ENCODE measurements at places on chromosomes 5 and 9.

- no peak for DNase-seq
Measured at GRCh38 chr9:123111427-123112014, 78.1 kb downstream of the GPR21 start.

DNA sequence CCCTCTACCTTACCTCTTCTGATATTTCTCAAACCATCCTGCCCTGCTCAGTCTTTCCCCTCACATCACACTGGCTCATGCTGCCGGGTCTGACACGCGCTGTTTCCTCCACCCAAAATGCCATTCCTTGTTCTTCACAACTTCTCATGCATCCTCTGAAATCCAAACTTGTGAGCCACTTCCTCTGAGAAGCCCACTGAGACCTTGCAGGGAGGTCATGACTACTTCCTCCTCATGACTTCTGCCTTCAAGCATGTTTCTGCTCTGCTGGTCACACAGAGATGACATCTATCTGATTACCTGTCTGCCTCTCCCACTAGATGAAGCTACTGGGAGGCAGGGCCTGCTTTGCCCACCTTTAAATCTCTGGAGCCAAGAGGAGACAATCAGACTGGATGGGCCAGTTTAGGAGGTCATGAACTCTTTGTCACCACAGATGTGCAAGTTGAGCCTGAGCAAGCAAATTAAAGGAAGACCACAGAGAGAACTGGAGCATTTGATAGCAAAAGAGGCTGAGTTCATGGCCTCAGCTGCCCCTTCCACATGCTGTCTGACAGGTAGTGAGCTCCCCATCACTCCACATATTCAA is 119.8 kb upstream of the TBC1D2 start:
- DNase-seq: peak; percentile 60

DNA sequence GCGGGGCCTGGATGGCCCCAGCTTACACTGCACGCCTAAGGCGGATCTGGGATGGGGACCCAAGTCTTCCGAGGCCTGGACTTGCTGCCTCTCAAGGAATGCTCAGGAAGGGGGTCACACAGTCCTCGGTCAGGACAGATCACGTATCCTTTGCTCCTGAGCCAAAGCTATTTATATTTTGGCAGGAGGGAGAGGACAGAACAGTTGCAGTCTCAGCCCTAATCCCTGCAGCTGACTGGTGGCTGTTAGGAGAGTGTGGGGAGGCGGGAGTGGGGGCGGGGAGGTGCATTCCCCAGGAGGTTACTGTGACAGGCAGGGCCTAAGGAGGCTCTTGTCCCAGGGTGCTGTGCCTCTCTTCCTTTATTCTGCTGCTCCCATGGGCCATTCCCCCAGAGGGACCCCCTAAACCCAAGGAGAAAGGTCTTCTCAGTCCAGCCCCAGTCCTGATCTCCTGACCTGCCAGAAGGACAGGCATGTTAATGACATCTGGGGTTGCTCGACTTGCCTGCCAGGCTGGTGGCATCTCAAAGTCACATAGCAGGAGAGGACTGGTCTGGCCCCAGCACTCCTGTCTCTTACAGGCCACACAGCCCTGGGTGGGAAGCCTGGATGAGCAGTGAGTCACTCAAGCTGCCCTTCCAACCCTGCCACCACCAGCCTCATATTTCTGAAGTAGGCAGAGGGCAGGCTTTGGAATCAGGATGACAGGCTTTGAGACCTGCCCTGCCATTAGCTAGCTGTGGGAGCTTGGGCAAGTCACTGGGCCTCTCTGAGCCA is 51.9 kb downstream of the COL27A1 start:
- DNase-seq: no peak

DNA sequence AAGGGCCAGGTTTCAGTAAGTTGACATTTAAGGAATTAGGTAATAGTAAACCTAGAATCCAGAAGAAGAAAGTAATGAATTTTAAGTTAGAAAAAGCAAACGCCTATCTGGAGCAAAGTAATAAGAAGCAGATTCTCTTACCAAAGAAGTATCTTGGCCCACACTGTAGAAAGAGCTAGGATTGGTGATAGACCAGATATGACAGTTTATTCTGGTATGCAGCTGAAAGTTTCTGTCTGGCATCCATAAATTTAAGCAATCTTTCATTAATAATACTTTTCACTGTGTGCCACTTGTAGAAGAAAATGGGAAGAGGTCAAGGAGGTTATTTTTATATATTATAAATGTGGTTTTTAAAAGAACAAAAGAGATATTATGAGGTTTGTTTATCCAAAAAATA is 3.0 kb downstream of the RECK start:
- DNase-seq: no peak

GRCh38 chr5:93601802-93602155 is 18.8 kb downstream of the NR2F1 start:
- no peak for DNase-seq

DNA sequence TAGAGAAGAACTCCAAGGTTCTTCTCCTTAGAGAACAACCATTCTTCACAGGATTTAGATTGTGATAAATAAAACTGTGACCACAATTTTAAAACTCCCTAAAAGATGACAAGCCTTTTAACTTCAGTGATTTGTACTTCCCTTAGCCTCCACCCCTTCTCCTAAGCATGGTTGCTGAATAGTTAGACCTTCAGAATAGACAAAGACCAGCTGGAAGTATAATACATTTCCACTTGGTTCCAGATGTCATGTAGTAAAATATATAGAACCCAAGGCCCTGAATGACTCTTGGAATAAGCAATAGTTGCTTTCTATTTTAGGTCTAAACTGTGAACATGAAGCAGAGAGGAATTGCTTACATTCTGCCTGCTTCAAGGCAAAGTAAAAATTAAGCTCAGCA is 208.7 kb downstream of the ARRDC3 start:
- DNase-seq: no peak

DNA sequence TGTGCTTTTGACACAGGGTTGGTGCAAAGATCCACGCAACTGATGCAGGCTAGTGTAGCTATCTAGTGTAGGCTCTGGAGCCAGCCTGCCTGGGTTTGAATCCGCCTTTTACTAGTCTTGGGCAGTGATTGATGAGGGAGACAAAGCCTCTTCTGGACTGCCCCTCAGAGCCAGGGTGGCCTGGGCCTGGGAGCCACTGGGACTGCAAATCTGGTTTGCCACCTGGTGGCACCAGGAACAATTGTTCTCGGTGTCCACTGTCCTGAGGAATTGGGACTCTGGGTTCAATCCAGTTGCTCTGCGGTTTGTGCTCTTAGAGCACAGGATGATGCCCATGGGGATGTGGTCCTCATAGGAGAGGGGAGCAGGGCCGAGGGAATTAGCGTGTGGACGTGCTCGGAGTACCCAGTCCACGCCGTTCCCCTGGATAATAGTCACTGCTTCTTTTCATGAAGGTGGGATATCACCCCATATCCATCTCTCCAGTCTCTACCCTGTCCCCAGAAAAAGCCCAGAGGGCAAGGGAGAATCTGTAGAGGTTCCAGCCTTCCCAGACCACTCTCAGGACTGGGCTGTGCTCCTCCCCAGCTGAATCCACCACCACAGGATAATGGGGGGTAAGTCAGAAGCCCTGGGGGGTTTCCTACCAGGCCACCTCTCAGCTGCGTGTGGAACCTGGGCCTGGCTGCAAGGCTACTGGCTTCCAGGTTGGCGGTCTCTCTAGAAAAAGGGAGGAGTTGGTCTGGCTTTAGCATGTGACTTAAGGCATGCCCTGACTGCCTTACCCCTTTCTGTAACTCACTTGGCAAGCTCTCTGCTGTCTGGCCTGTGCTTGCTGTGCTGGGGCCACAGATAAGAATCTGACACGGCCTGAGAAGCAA is 1.9 kb downstream of the B4GALT7 start:
- no peak for DNase-seq

GRCh38 chr5:145104106-145104505 is 731.0 kb downstream of the PRELID2 start:
- DNase-seq: no peak

DNA sequence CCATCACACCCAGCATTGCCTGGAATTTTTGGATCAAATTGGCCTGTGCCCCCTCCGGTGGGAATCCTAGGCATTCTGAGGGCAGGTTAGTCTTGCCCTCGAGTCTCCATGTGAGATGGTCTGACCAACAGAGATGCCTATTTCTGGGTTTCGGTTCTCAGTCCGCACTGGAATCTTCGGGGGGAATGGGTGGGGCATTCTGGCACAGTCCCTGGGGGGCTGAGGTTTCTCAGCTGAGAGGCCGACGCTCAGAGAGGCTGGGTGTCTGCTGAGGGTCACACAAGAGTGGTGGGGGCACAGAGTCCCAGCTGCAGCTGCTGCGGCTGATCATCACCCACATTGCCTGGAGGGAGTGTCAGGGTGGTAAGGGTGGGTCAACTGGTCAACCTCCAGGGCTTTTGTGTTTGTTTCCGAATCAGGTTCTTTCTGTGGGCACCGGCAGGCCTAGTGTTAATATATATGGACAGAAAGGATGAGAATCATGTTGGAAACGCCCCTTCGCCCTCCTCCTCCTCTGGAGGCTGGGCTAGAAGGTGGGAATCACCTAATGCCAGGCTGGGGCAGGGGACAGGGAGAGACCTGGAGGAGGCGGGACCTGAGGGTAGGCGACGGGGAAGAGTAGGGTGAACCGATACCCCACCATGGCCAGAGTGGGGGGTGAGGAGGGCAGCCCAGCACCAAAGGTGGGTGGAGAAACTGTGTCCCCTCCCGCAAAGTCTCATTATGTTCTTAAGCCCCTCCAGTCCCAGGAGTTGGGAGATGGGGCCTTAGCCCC is 149.5 kb upstream of the PHYKPL start:
- no peak for DNase-seq

DNA sequence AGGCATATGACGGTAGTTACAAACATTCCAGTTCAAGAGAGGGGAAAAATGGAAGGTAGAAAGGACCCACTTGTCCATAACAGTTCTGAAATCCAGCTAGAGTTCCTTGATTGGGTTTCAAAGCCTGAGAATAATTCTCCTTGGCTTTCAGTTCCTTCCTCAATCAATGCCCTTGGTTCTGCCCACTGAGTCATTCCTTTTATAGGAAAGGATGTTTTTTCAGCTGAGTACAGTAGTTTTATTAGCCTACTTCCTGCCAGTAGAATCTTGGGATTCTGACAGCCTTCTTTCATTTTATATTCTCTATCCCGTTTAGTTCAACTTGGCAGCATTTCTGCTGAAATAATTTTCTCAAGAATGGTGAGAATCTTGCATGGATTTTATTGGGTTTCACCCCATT is 386.9 kb upstream of the SMC2 start:
- DNase-seq: no peak

GRCh38 chr5:149264439-149265067 is 7.1 kb upstream of the AFAP1L1 start:
- DNase-seq: no peak

- no peak for DNase-seq
Measured at GRCh38 chr5:181224390-181225229, 1.5 kb downstream of the TRIM41 start.

DNA sequence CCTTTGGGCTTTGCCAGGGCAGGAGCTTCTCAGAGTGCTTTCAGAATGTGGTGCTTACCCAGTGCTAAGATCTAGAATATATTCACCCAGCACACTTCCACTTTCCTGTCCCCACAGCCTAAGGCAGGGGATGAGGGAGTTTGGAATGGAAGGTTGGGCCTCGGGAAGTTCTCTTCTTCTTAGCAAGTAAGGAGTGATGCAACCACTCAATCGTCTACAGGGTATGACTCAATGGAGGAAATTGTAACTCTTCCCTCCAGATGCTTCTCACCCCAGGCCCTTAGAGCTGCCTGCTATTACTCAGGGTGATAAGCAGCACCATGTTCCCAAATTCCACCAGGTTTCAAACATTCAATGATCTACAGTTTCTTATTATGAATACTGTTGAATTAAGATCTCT is 30.8 kb upstream of the AGGF1 start:
- DNase-seq: peak; percentile 11

GRCh38 chr5:168585119-168585856 is 6.1 kb upstream of the PANK3 start:
- no peak for DNase-seq

DNA sequence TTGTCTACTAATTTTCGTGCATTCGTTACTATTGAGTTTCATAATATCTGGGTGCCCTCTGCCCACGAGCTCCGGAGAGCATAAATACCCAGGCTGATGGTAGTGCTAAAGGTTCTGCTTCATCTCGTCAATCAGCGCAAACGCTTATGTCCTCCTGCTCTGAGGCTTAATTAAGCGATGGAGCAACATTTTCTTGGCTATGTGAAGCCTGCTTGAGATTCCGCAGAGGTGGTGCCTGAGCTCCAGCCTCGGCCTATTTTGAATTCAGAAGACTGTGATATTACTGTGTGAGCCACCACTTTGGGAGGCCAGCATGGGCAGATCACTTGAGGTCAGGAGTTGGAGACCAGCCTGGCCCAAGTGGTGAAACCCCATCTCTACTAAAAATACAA is 44.8 kb downstream of the ANXA2R start:
- DNase-seq: no peak

DNA sequence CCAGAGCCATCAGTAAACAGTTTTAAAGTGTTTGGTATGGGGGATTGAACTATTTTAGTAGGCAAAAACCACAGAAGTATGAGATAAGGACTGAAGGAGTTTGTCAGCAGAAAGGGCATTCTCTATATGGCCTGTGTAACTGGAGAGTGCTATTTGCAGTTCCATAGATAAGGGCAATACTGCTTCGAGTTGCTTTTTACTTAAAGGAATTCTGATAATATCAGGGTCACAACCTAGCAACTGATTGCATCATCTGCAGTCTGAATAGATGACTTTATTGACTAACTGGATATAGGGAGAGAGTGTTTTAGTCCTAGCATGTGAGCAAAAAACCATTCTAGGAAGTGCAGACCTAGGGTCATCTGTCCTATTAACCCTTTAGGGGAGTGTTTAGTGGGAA is 645.2 kb upstream of the PTPRD start:
- no peak for DNase-seq
